ENCODE measurements at places on chromosomes 5 and 9.

- no peak for DNase-seq
Measured at GRCh38 chr9:35540315-35540714, 50.4 kb downstream of the RUSC2 start.

DNA sequence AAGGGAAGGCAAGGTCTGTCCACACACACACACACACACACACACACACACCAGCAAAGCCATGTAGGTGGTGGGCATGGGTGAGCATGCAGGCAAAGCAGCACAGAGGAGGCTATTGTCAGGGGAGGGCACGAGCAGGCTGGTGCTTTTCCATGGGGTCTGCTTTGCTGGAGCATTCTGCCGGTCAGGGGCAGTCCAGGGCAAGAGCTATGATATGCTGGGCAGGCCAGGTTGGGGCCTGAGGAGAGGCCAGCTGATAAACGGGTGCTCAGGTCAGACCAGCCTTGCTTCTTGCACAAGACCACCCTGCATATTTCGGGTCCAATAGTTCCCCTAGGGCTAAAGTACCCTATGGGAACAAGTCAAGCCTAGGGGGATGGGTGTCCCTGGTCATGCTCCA, 253.9 kb upstream of the DMAC1 start:
- no peak for DNase-seq

DNA sequence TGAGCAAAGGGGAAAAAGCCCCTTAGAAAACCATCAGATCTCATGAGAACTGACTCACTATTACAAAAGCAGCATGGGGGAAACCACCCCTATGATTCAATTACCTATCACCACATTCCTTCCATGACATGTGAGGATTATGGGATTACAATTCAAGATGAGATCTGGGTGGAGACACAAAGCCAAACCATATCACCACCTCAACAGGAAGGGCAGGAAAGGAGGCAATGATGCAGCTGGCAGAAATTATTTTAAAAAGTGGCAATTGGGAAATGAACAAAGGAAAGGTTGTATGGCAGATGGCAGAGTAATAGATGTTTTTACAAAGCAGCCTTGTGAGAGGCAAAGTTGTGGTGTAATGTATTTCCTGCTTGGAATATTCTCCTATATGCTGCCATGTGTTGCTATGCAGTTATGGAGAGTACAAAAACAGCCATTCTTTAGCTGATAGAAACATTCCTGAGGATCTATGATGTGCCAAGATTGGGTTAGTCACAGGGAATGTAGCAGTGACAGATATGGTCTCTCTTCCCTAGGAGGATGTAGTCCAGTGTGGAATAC, 138.8 kb downstream of the SMC2 start:
- DNase-seq = no peak

DNA sequence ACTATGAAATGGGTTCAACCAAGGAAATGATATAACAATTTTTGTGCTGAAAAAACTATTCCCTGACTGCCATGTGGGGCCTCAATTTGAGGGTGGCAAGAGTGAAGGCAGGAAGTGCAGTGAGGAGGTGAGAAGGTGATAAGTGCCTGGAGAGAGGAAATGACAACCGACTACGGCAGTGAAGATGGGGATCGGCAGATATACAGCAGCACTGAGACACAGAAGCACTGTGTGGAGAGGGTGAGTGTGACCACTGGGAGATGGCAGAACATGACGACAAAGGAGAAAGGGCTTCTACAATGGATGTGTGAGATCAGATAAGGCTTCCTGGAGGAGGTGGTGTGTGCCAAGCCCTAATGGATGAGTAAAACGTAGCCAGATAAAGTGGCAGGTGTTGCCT, 271.8 kb downstream of the TRIM32 start:
- no peak for DNase-seq

- peak; percentile 8 for DNase-seq
Measured at GRCh38 chr9:95574176-95574575, 57.4 kb upstream of the PTCH1 start.

DNA sequence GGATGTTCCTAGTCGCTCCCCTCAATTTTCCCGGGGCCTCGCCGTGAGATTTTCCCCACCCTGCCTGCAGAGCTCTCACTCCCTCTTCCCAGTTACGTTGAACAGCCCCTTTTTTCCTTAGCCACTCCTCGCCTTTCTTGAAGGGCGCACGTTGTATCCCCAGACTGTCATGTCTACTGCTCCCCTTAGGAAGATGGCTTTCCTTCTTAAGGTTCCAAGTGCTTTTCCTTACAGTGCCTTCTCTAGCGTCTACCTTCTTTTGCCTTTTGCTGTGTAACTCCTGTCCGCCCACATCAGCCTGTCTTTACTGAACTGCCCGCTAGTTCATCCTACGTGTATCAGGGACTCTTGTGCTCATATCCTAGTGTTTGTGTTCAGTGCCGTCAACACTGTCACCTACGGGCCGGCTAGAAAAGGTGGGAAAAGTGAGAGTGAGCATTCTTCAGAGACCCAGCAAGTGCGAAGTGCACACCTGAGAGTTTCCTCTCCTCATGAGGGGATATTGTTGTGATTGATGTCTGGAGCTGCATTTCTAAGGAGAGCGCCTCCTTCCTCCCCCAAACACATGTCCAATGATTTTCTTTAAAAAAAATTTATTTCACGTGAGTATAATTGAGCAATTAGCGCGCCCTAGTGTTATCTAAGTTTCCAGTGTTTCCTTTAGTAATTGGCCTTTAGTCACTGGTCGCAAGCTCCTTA, 764 bp downstream of the CAMLG start:
- peak; percentile 2 for DNase-seq

GRCh38 chr5:172443441-172444109, 10.8 kb downstream of the SH3PXD2B start:
- DNase-seq = no peak

Measured in NCI-H1436 (cell line).